Activated CD4-positive, alpha-beta T cell treated with anti-CD3 and anti-CD28 coated beads for 36 hours (primary cell): ENCODE measurements at places on chromosomes 3 and 15. TPM values are rescaled to one million over a fixed set of nuclear protein-coding genes. Genes with fewer than 3 reads are reported as not detected.
A peak's percentile ranks its signal among the peaks of the same experiment; 100 is the strongest.

Gene CHDH
- 0.55 TPM for total RNA-seq

Gene MESP2
- 0.14 TPM for total RNA-seq

Gene MED12L
- total RNA-seq, result 3.0 TPM

DNA sequence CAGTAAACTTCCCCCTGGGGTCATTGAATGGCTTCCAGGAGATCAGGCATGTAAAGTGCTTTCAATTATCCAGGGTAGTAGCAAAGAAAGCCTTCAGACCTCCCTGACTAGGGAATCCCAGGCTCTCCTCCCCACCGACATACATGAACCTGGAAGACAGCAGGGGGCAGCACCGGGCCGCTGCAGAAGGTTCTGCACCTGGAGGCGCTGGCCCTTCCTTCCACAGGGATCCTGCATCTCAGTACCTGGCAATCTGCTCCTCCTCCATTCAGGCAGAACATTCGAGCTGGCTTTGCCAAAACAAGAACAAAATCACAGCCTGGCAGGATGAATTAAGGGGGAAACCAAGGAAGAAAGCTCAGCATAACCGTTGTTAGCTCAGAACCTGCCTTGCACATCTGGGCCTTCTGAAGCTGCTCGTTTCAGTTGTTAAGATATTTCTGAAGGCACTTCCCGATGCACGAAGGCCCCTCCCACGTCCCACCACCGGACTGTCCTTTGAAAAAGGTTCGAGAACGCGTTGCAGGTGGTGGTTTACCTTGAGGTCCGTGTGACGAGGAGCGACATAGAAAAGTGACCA lies 237.7 kb downstream of the SLCO3A1 start:
- DNase-seq, result peak; percentile 55

Gene NR1I2
- 0.40 TPM for total RNA-seq
